Neural cell (in vitro differentiated cells): ENCODE measurements at places on chromosomes 16 and 17. TPM values are rescaled to one million over a fixed set of nuclear protein-coding genes. Genes with fewer than 3 reads are reported as not detected.

The ITGA2B gene
- polyA plus RNA-seq, result 3.1 and 3.9 TPM in 2 replicates

The WFIKKN2 gene
- polyA plus RNA-seq, result not detected in 2 replicates

The PRR29 gene
- polyA plus RNA-seq, result 2.8 and 3.8 TPM in 2 replicates

The AANAT gene
- polyA plus RNA-seq, result not detected in 2 replicates

The IGF2BP1 gene
- polyA plus RNA-seq, result 13.0 and 13.9 TPM in 2 replicates
